ENCODE measurements at places on chromosomes 11 and 22. TPM values are rescaled to one million over a fixed set of nuclear protein-coding genes. Genes with fewer than 3 reads are reported as not detected.

ROM1 gene
- 10.6 TPM for total RNA-seq

CASP5 gene
- total RNA-seq: not detected

COX8A gene
- 467 TPM for total RNA-seq

GAL gene
- not detected for total RNA-seq

MPZL3 gene
- 0.19 TPM for total RNA-seq

ARHGAP8 gene
- total RNA-seq: not detected

HTATIP2 gene
- 32.2 TPM for total RNA-seq

P2RX6 gene
- total RNA-seq: 1.4 TPM

TMEM132A gene
- total RNA-seq: 5.5 TPM
